ENCODE measurements at places on chromosomes 5 and 9. TPM values are rescaled to one million over a fixed set of nuclear protein-coding genes. Genes with fewer than 3 reads are reported as not detected.

The MEF2C gene
- not detected for total RNA-seq

The CMYA5 gene
- 0.07 TPM for total RNA-seq

The IGIP gene
- total RNA-seq = 0.99 TPM

The ASTN2 gene
- 5.8 TPM for total RNA-seq

The PCDHB3 gene
- total RNA-seq = not detected

The DMRT2 gene
- total RNA-seq = not detected

The ENG gene
- 0.09 TPM for total RNA-seq

The LHX6 gene
- total RNA-seq = 0.39 TPM

The FRMD3 gene
- 1.5 TPM for total RNA-seq

The CARD6 gene
- 4.5 TPM for total RNA-seq

The VCAN gene
- total RNA-seq = 14.1 TPM

The ARL10 gene
- total RNA-seq = 1.1 TPM

The MED22 gene
- 31.8 TPM for total RNA-seq

The SLC6A18 gene
- not detected for total RNA-seq

The IL5 gene
- not detected for total RNA-seq

The SLC34A1 gene
- total RNA-seq = not detected

The DNAJC18 gene
- 8.2 TPM for total RNA-seq

The MOB3B gene
- 6.9 TPM for total RNA-seq

The MYMK gene
- total RNA-seq = not detected

The SPINK7 gene
- total RNA-seq = not detected

The IFNB1 gene
- total RNA-seq = not detected

The ZNF483 gene
- 0.76 TPM for total RNA-seq

The ADRA1B gene
- total RNA-seq = 8.1 TPM

The FOXD4L5 gene
- total RNA-seq = 0.10 TPM

The SPATA31C1 gene
- total RNA-seq = not detected

Measured in A549 treated with DMSO at 1 μM for 4 hours (cell line).